A549 (cell line): ENCODE measurements at places on chromosomes 11 and 22. TPM values are rescaled to one million over a fixed set of nuclear protein-coding genes. Genes with fewer than 3 reads are reported as not detected.
A peak's percentile ranks its signal among the peaks of the same experiment; 100 is the strongest.

The TRIM68 gene
- polyA plus RNA-seq: 9.6 to 10.8 TPM (median 9.7 TPM) in 3 replicates

The SCGB1D2 gene
- not detected in 3 replicates for polyA plus RNA-seq

DNA sequence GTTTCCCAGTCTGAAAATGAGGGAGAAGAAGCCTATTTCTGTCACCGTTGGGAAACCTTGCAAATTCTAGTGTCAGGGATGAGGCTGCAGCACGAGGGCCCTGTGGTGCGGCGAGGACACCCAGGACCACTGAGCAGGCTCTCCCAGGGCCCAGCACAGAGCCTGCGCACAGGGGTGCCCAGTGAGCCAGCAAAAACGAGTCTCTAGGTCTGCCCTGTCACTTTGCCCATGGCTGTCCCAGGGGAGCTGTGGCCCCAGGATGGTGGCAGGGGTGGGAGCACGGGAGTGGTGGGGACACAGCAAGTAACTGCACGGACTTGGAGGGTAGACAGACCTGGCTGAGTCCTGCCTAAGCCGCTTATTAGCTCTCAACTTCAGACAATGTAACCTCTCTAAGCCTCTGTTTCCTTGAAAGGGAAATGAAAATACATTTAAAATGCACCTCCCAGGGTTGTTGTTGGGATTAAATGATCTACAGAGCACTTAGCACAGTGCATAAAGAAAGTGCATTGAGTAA is 44.2 kb downstream of the DSCAML1 start:
- DNase-seq: no peak

The TPH1 gene
- polyA plus RNA-seq: 0.08 to 0.09 TPM (median 0.09 TPM) in 3 replicates

The SCUBE1 gene
- 0.01 to 0.12 TPM (median 0.01 TPM) in 3 replicates for polyA plus RNA-seq

- DNase-seq: peak; percentile 92
Measured at GRCh38 chr11:67006029-67006884, 16.7 kb upstream of the SYT12 start.

DNA sequence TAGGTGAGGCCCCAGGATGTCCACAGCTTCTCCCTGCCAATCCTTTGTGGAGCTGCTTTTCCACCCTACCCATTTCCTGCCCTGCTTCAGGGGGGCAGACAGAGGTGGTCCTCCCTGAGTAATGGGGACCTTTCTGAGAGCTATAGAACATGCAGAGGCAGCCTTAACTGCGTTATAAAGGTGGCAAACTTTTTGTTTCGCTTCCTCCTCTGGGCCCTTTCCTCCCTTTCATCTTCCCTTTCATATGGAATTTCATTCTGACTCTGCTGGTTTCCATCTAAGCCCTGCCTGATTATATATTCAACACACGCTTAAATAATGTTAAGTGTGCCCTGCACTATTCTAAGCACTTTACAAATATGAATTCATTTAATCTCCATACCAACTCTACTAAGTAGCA is 169.3 kb upstream of the E2F8 start:
- DNase-seq: no peak

The ASRGL1 gene
- polyA plus RNA-seq: 12.5 to 13.5 TPM (median 12.7 TPM) in 3 replicates

The POU2AF2 gene
- not detected in 3 replicates for polyA plus RNA-seq

The ENTHD1 gene
- polyA plus RNA-seq: not detected in 3 replicates

- no peak for DNase-seq
Measured at GRCh38 chr11:36241497-36241896, 47.7 kb downstream of the COMMD9 start.

GRCh38 chr22:37419969-37420685 is 7.2 kb downstream of the ELFN2 start:
- DNase-seq: no peak

DNA sequence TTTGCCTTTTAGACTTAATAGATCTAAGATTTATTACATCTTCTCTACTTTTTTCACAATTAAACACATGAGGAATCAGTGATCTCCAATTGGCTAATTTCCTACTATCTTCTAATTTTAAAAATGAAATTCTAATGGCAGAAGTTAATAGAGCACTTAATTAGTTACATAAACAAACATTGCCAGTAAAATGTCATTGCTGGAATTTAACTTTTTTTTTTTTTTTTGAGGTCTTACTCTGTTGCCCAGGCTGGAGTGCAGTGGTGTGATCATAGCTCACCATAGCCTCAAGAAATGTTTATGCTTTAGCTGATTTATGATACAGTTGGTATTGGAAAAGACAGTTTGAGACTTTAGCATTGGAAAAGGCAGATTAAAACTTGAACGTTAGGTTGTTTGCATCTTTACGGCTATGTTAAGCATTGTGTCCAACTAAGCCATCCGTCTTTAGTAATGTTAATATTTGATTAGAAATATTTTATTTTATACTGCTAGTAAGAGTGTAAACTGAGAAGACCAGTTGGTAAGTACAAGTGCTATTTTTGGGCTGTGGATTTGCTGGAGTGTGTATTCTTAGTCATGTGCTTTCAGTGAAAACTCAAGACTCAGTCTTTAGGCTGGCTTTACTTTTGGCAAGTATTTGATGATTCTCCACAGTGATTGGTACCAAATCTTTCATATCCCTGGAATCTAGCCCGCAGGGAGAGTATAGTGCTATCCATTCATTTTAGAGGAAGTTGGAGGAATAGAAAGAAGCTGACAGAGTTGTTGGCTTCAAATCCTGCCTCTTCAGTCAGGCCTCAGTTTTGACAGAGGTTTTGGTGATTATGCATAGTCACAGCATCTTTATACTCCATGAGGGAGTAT is 4.5 kb downstream of the ANO5 start:
- no peak for DNase-seq

The KRTAP5-10 gene
- not detected in 3 replicates for polyA plus RNA-seq

GRCh38 chr11:26623076-26623659 is 51.1 kb upstream of the MUC15 start:
- peak; percentile 42 for DNase-seq

GRCh38 chr11:15629690-15630321 is 515.1 kb downstream of the INSC start:
- DNase-seq: peak; percentile 33

The MYOD1 gene
- not detected in 3 replicates for polyA plus RNA-seq

The NEFH gene
- 0.21 to 0.29 TPM (median 0.23 TPM) in 3 replicates for polyA plus RNA-seq

The MMP12 gene
- not detected in 3 replicates for polyA plus RNA-seq

DNA sequence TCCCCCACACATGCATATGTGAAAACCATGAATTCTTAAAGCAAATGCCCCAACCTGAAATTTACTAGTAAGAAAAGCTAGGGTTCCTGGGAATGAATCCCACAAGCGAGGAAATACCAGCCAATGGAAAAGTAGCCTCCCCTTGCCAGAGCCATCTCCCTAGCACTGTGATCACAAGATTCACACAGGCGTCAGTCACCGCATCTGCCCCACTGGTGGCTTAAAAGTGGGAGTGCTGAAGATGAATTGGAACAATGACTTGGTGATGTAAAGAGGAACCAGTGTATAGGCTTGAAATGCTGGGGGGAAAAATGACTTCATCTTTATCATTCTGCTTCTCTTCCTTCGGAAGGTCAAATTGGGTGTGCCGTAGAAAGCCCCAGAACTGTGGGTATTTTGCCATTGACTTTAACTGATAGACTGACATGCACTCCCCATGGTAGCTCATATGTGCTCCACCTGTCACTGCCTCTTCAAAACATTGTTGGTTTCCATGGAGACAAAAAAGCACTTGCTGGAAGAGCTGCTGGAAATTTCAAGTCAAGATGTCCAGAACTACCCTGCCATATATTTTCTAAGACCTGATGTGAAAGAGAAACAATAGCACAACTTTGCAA is 19.2 kb upstream of the ASPHD2 start:
- DNase-seq: no peak

DNA sequence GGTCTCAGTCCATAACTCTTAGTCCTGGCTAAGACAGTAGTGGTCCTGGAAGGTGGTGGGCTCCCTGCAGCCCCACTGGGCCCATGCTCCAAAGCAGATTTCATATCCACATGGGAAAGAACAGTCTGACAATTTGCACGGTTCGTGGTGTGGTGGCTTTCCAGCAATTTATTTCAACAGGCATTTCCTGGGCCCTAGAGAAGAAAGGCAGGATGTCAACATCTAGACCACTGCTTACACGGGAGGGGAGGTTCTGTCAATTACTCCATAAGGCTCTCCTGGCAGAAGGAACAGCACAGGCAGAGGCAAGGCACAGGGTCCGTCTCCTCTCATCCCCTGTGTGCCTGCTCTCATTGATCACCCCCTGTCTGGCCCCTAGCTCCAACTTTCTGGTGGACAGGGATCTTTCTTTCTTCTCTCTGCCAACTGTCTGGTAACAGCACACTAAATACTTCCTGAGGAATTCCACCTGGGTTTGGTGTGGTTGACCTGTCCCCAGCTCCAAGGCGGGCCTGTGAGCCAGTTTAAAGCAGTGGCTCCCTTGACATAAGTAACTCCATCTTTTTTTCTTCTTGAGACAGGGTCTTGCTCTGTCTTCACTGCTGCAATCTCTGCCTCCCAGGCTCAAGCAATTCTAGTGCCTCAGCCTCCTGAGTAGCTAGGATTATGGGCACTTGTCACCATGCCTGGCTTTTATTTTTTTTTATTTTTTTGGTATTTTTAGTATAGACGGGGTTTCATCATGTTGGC is 5.1 kb upstream of the A4GALT start:
- no peak for DNase-seq

DNA sequence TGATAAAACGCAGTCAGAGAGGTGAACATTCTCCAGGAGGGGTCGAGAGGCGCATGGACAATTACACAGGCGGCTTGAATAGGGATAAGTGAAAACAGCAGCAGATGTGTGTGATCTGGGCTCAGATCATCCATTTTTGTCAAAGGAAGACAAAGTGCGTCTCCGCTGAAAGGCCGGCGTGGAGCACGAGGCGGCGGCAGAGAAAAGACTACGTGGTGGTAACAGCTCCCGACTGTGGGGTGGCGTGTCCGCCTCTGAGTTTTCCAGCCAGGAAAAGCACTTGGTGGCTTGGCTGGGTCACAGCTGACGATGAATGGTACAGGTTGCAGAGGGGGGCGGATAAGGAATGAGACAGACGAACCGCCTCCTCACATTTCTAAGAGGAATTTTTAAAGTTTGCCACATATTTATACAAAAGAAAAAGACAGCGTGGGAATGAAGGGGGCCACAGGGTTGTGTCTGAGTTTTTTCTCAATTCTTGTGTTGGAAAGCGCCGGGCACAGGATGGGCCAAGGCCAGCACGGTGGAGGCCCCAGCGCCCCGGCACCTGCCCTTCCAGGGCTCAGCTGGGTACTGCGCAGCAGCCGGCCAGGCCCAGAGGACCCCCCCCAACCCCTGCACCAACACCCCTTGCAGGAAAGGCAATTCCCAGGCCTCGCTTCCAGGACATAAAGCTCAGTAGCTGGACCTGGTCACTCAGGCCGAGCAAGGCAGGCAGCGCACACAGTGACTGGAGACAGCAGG is 80.4 kb downstream of the TRMU start:
- no peak for DNase-seq

The GAS2 gene
- polyA plus RNA-seq: 0.72 to 0.95 TPM (median 0.84 TPM) in 3 replicates

- DNase-seq: peak; percentile 84
Measured at GRCh38 chr11:1219834-1220815, 2.7 kb upstream of the MUC5B start.

DNA sequence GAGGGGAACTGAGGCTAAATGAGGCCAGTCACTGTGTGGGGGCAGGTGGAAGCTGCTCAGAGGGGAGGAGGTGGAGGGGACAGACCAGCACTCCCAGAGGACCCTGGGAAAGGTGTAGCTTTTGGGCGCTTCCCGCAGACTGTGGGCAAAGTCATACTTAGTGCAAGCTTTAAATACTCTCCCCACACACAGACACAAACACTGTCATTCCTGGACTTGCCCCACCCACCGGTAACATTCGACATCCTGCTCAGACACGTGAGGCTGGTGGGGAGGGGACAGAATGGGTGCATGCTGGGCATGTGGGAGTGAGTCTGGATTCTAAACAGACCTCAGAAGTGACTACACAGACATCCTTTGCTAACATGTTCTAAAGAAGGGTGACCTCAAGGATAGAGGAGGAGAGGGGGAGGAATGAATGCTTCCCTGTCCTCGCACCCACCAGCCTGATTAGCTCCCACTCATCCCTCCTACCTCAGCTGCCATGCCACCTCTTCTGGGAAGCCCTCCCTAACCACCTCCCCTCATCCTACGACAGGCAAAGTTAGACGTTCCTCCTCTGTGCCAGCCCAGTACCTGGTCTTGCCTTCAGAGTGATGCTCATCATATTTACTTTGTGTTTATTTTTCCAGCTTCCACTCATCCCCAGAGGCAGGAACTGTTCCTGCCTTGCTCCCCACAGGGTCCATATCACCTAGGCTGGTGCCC is 22.2 kb downstream of the TSKU start:
- DNase-seq: peak; percentile 75

DNA sequence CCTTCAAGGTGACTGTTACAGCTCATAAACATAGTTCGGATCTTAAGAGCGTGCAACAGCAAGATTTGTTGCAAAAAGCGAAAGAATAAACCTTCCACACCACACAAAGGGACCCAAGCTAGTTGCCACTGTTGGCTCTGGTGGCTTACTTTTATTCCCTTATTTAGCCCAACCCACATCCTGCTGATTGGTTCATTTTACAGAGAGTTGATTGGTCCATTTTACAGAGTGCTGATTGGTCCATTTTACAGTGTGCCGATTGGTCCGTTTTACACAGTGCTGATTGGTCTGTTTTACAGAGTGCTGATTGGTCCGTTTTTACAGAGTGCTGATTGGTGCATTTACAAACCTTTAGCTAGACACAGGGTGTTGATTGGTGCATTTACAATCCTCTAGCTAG is 776.9 kb upstream of the CNTN5 start:
- DNase-seq: no peak

DNA sequence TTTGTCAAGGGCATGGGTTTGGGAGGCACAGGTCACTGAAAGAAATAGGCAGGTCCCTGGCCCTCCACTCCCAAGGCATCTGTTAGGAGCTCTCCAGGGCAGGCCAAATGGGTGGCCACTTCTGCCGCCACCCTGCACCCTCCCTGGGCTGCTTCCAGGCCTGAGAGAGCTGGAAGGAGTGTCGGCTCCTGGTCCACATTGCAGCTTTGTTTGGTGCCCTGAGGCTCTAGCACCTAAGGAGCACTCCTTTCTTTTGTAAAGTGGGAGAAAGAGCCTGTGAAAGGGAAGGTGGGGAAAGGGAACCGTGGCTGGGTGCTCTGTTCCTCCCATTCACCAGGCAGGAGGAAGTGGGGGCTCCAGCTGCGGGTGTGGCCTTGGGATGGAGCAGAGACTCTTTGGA is 12.3 kb upstream of the FGF4 start:
- DNase-seq: no peak

The GGT1 gene
- polyA plus RNA-seq: 102 to 125 TPM (median 118 TPM) in 3 replicates

The IGSF22 gene
- 0.03 TPM in 2 of 3 replicates, not detected in the other for polyA plus RNA-seq

The MTCH2 gene
- polyA plus RNA-seq: 165 to 192 TPM (median 179 TPM) in 3 replicates
